ENCODE measurements at places on chromosomes 1 and 21.

DNA sequence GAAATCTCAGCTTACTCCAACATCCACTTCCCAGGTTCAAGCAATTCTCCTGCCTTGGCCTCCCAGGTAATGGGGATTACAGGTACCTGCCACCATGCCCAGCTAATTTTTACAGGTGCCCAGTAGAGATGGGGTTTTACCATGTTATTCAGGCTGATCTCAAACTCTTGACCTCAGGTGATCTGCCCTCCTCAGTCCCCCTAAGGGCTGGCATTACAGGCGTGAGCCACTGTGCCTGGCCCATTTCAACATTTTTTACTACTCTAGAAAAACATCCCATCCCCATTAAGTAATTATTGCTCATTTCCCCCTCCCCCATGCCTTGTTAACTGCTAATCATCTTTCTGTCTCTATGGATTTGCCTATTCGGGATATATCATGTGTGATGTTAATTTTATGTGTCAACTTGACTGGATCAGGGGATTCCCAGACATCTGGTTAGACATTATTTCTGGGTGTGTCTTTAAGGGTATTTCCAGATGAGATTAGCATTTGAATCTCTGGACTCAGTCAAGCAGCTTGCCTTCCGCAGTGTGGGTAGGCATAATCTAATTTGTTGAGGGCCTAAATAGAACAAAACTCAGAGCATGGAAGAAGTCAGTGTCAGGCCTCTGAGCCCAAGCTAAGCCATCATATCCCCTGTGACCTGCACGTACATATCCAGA lies 33.0 kb upstream of the ZBTB8B start:
- DNase-seq, result no peak

DNA sequence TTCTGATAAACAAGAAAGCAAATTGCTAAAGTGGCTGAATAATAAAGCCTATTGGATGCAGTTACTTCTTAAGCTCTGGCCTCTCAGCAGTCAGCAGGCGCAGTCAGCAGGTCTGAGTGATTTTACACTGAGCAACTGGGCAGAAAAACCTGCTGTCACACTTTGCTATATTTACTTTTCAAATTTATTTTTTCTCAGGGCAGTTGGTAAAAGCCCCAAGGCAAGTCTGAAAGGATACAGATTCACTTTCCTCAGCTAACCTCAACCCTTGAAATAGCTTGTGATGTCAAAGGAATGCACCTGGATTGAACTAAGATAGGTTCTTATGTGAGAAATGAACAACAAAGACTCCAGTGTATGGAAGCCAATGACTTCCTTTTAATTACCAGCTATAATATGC lies 34.0 kb downstream of the ATP5PF start:
- no peak for DNase-seq

DNA sequence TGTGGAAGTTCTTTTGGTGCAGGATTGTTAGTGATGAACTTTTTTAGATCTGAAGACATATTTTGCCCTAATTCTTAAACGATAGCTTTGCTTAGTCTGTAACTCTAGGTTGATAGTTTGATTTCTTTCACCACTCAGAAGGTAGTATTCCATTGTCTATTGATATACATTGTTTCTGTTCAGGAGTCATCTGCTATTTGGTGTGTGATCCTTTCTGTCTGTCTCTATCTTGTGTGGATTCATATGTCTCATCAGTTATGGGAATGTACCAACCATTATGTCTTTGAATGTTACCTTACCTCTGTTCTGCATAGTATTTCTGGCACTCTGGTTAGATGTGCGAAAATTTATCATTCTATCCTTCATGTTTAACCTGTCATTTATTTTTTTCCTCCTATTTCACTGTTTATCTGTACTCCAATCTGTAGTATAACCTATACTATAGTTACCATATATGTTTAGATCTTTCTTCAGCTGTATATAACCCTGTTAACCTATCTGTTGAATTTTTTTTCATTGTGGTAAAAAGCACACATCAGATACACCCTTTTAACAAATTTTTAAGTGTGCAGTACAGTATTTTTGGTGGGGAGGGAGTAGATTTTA lies 5.7 kb downstream of the MARK1 start:
- no peak for DNase-seq

DNA sequence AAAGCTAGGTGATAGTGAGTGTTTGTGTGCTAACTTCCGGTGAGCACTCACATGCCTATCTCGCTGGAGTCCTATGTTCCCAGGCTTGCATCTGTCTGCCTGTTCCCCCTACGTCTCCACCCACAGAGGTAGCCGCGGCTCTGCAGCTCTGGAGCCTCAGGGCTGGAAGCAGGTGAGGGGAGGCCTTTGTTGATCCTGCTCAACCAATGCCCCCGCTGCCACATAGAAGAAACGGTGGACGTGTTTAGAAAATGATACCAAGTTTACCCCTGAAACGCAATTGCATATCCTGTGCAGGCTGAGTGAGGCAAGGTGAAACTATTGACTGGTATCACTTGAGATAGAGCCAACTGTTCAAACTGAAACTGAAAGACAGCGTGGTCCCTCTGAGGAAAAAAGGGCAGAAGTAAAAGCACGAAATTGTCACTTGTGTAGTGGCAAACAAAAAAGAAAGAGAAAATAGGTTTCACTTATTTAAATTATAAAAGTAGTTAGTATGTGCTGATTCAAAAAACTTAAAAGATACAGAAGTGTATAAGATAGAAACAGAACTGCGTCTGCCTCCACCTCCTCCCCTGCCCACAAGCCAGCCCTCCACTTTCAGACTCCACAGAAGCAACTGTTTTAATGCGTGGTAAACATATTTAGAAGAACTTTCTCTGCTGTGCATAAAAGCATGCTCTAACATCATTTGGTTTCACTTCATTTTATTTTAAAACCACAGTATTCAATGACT lies 38.6 kb upstream of the ETS2 start:
- DNase-seq, result peak; percentile 79

GRCh38 chr1:27137544-27138075 lies 17.3 kb downstream of the SLC9A1 start:
- no peak for DNase-seq

DNA sequence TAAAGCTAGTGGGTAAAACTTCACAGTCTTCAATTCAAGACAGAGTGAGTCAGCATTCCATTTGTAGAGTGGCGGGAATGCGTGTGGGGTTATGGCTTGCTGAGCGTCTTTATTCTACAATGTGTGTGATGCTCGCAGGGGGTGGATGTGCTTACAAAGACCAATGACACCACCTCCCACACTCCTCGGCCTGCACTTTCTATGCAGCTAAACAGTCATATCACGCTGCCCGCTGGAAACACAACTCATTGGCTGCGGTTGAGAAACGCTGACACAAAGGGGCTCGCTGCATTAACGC lies 298.5 kb downstream of the PCP4 start:
- no peak for DNase-seq

GRCh38 chr1:235613602-235614001 lies 36.0 kb downstream of the GNG4 start:
- DNase-seq, result no peak

- no peak for DNase-seq
Measured at GRCh38 chr1:17668624-17669175, 86.4 kb upstream of the ACTL8 start.

GRCh38 chr1:228198977-228199590 lies 8.8 kb upstream of the OBSCN start:
- DNase-seq, result peak; percentile 16

DNA sequence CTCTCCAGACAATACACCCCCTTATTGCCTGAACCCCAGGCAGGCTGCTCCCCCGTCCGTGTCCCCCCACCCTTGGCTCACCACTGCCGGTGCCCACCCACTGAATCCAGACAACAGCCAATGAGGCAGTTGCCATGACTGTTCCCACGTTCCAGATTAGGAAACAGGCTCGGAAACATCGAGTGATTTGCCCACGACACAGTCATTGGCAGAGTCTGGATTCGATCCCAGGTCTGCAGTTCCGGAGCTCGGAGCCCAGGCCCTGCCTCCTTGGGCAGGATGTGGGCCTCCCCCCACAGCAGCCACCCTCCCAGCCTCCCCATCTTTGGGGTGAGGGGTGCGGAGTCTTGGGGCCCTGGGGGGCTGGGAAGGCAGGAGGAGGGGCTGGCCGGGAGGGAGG lies 20.3 kb upstream of the CLSTN1 start:
- DNase-seq, result no peak

GRCh38 chr1:186102547-186103148 lies 272.4 kb downstream of the TPR start:
- peak; percentile 3 for DNase-seq

DNA sequence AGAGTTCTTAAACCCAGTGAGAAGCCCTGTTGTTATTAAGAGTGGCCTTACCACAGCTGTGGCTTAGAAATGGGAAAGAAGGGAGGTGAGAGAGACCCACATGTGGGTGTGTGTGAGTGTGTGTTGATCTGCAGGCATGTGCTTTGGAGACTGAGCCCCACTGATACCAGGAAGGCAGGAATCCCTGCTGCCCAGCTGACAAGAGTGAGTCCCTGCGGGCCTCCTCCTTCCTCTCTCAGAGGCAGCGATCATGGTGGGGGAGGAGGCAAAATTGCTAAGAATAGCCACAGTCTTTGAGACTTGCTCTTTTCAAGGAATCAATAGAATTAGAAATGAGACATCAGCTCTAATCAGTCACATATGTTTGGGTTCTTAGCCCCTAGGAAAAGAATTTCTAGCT lies 87.0 kb upstream of the WARS2 start:
- DNase-seq, result no peak

GRCh38 chr21:29233611-29234540 lies 64.8 kb upstream of the BACH1 start:
- peak; percentile 40 for DNase-seq

DNA sequence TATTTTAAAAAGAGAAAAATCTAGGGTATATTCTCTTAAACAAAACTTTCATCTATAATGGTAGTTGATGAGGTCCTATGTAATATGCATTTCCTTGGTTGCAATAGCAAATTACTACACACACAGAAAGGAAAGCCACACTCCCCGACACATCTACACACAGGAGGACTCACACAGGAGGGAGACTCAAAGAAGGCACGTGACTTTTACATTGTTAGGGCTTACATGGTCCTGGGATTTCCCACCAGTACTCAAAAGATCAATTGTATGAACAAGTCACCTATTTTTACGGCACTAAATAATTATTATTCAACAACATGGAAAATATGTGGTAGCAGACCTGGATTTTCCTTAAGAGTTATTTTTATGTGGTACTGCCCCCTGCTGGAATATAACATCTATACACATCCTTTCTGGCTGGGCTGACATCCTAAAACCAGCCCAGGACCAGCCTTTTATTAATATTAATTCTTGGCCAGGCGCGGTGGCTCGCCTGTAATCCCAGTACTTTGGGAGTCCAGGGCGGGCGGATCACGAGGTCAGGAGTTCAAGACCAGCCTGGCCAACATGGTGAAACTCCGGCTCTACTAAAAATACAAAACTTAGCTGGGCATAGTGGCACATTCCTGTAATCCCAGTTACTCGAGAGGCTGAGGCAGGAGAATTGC lies 33.9 kb upstream of the LGALS8 start:
- peak; percentile 24 for DNase-seq

DNA sequence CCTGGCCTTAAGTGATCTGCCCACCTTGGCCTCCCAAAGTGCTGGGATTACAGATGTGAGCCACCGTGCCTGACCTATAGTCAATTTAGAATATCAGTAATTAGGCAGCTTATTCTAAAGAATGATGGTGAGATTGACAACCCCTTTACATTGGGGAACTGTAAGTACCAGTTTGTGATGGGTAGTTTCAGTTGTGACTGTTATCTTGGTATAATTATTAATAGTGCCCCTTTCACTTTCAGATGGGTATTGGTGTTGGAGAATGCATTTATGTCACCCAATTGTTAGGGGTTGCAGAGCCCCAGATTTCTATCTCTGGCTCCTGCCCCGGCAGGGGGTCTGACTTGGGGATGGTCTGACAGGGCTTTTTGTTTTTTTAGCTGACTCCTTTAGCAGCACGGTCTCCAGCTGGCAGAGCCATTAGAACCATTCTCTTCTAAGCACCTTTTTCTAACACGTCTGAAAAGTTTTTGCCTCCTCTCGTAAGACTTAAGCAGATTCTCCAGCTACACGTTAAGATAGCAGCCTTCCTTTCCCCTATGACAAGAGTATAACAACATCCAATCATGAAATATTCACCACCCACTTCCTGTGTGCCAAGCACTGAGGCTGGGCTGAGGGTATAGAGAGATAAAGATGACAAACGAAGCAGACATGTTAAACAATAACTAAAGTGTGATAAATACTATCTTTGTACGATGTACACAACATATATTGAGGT lies 157.8 kb downstream of the SDCCAG8 start:
- no peak for DNase-seq

DNA sequence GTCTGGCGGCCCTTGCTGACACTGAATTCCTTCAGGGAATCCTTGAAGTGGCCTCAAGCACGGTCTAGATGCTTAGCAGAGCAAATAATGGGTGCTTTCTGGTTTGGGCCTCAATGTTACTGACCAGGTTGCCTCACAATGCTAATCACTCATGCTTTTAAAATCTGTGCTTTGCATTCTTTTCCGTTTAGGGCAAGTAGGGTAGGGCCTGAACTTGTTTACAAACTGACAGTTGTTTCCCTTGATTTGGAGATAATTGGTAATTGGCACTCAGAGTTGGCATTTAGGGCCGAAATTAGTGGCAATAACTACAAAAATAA lies 1.4 kb downstream of the VPS13D start:
- DNase-seq, result no peak

DNA sequence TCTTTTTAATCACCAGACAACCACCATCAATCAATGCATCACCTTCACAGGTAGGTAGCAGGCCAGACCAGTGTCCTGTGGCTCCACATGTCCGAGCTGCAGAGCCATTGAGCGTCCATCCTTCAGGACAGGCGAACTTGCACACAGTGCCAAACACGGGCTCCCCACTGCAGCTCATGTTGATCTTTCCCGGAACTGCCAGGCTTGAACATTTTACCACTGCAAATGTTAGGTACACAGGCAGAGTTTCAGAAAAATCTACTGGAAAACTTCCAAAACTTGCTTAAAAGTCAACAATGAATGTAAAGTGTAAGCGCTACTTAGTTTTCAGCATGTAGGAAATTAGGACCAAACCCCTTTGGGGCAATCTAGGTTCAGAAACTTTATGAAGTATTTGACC lies 6.6 kb downstream of the SELE start:
- DNase-seq, result no peak
